ENCODE measurements at places on chromosomes 7 and 10.

DNA sequence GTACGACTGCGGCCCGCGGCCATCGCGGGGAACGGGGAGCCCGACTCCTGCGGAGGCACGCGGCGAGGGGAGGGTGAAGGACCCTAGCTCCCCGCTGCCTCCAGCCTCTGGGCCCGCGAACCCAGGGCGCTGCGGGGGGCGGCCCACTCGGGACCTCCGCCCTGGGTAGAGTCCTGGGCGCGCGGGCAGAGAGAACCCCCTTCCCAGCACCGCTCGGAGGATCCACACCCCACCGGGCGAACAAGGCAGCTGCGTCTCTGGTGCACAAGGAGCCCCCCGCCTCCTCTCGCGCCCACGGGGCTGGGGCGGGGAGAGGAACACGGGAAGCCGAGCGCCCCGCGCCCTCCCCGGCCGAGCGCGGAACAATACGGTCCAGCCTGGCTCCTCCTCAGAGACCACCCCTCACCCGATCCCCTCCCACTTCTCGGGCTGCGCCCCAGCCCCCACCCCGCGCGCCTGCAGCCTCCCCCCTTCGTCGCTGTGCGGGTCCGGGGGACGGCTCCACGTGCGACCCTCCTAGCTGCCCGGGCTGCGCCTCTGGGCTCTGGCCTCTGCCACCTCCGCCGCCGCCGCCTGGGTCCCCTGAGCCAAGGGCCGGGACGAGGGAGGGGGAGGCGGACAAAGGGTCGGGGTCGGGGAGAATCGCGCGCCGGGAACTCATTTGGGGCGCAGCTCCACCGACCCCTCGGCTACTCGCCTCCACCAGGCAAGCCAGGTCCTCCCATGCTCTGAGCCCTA, at the start of gene WDR86:
Gene WDR86, minus strand, starts transcription at position 372 of the 738 bp plus-strand sequence. CDS start 449 bp downstream, outside the sequence.
- DNase-seq = peak; percentile 23

DNA sequence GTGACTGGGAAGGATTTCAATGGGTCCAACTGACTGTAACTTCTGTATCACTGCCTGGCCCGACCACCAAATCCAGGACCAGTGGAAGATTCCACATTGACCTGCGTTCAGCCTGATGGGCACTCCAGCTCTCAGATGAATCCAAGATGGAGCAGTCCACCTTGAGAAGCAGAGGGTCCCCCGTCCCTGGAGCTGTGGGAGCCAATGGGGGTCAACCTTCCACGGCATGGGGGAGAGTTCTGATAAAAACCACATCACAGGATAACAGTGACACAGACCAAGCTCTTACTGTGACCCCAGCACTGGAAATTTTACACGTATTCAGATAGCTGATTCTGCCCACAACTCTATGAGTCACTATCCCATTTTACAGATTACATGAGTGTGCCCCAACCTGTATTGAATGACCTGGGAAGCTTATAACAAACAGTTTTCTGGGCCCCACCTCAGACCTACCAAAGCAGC, 11.2 kb downstream of the ZCCHC24 start:
- DNase-seq = no peak

DNA sequence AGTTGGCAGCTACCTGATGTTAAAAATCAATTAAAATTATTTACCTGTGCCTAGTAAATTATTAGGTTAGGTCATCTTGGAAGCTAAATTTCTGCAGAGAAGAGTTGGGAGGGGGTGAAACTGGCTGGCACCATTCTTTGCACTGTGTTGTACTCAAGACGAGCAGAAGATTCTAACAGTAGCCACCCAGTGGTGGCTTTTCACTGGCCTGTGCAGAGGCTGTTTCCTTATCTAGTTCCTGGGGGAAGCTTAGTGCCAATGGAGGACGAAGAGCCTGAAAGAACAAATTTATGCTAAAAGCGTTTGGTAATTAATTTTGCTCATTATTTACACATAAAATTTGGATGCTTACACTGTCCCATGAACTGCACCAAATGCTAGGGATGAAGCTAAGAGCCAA, 595.3 kb downstream of the XPNPEP1 start:
- DNase-seq = no peak

- peak; percentile 9 for DNase-seq
Observed at GRCh38 chr7:140475747-140476333, 3.5 kb downstream of the MKRN1 start.

DNA sequence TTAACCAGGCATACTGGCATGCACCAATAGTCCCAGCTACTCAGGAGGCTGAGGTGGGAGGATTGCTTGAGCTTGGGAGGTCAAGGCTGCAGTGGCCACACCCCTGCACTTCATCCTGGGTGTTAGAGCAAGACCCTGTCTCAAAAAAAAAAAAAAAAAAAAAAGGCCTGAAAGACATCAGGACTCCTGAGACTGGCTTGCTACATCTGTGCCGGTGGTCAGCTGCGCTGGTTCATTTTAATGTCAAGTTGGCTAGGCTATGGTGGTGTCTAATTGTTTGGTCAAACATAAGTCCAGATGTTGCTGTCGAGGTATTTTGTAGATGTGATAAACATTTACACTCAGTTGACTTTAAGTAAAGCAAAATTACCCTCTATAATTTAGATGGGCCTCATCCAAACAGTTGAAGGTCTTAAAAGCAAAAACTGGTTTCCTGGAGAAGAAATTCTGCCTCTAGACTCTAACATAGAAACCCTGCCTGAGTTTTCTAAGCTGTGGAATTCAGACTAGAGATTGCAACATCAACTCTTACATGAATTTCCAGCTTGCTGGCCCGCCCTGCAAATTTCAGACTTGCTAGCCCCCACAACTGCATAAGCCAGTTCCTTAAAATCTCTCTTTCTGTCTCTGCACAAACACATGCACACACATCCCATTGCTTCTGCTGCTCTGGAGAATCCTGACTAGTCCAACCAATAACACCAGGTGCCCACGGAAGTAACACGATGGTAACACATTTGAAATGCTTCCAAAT, 18.2 kb downstream of the MYOF start:
- no peak for DNase-seq

- DNase-seq = no peak
Observed at GRCh38 chr10:75179657-75180177, 30.9 kb upstream of the VDAC2 start.

- DNase-seq = peak; percentile 65
Observed at GRCh38 chr7:154953006-154953684, 49.8 kb downstream of the PAXIP1 start.
